ENCODE measurements at places on chromosomes 1 and 21. TPM values are rescaled to one million over a fixed set of nuclear protein-coding genes. Genes with fewer than 3 reads are reported as not detected.

DNA sequence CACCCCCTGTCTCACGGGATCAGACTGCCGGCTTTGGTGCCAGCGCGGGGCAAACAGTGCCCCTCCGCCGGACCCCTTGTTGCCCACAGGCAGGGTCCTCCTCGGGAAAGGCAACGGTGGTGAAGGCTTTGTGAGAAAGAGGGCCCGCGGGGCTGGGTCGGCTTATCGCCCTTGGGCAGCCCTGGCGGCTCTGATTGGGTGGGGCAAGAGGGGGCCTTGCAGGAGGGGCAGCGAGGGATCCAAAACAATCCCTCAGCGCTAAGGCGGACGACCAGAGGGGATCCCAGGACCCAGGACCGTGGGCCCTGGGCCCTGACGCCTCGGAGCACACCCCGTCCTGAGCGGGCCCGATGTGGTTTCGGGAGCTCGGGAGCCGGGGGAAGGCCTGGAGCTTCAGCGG lies 3.9 kb upstream of the ZNF678 start:
- H3K27me3 ChIP-seq = peaks cover 16% of the 10 kb centered on the region
- no peak overlapping the region for H3K4me3 ChIP-seq
- H3K36me3 ChIP-seq = no peaks in the 10 kb centered on the region
- peaks cover 7% of the 10 kb centered on the region for H3K4me1 ChIP-seq

GRCh38 chr1:39348278-39348677 lies 143.2 kb upstream of the BMP8A start:
- no peak overlapping the region for H3K27ac ChIP-seq
- no peaks in the 10 kb centered on the region for H3K27me3 ChIP-seq
- no peak for DNase-seq
- no peak overlapping the region for H3K4me3 ChIP-seq

DNA sequence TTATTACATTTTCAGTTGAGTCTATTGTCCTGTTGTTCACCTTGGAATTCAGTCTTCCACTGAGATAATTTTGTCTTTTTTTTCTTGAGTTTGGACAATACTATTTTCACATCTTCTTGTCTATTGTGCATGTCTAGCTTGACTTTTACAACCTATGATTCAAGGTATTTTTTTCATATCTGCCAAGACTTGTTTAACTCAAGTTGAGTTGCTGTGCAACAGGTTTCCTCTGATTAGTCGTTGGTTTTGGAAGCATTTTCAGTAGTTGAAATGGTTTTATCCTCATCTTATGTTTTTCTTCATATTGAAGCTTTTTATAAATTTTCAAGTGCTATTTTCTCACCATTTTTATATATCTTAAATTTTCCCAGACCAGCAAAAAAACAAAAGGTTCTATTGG lies 103.6 kb downstream of the SCMH1 start:
- H3K4me3 ChIP-seq = no peak overlapping the region
- no peaks in the 10 kb centered on the region for H3K4me1 ChIP-seq
- H3K27me3 ChIP-seq = no peaks in the 10 kb centered on the region

GRCh38 chr1:23530747-23531561 lies at the start of gene E2F2:
Gene E2F2, minus strand, starts transcription at chr1:23531233. Its CDS starts 440 bp downstream, at chr1:23530793.
- peaks cover 15% of the 10 kb centered on the region for H3K27me3 ChIP-seq
- peaks cover 38% of the 10 kb centered on the region for H3K4me1 ChIP-seq
- no peak within 1 kb of the TSS for H3K27ac ChIP-seq
- no peaks in the 10 kb centered on the region for H3K36me3 ChIP-seq

DNA sequence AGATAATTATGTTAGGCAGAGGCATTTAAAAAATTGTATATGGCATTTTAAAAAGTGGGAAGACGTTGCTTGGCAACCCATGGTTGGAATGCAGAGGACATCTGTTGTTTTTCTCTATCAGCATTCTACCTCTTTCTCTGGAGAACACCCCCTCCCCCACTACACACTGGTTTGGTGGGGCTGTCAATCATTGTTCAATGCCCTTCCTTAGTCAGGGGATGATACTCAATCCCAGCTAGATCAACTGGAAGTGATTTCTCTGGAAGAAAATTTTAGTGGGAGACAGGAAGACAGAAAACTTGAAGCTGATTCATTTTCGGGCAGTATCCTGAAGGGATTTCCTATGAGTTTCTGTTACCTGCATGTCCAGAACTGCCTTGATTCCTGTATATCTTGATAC lies 35.7 kb upstream of the CAP1 start:
- H3K4me1 ChIP-seq = peaks cover 18% of the 10 kb centered on the region
- no peak for DNase-seq
- H3K36me3 ChIP-seq = no peaks in the 10 kb centered on the region
- H3K27ac ChIP-seq = peak overlapping the region; percentile 75

DNA sequence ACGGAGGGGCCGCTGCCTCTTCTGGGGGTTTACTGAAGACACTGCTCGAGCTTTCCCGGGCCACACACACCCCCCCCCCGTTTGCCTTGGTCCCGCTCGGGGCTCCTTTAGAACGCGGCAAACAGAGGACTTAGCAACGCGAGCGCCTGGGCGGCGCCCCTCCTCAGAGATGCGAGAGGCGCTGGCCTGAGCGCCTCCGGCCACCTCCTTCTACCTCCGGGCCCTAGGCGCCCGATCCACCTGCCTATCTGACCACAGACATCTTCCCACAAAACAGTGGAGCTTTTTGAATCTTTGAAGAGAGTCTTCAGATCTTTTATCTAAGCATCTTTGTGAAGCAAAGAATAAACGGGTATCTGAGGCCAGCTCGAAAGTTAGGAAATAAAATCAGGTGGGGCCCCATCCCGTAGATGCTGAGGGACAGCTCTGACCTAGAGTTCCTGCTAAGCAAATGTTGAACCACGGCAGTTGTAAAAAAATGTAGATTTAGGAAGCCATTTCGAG lies 436 bp upstream of the TTLL7 start:
- H3K4me1 ChIP-seq = peaks cover 9% of the 10 kb centered on the region
- H3K36me3 ChIP-seq = no peaks in the 10 kb centered on the region
- no peaks in the 10 kb centered on the region for H3K27me3 ChIP-seq

DNA sequence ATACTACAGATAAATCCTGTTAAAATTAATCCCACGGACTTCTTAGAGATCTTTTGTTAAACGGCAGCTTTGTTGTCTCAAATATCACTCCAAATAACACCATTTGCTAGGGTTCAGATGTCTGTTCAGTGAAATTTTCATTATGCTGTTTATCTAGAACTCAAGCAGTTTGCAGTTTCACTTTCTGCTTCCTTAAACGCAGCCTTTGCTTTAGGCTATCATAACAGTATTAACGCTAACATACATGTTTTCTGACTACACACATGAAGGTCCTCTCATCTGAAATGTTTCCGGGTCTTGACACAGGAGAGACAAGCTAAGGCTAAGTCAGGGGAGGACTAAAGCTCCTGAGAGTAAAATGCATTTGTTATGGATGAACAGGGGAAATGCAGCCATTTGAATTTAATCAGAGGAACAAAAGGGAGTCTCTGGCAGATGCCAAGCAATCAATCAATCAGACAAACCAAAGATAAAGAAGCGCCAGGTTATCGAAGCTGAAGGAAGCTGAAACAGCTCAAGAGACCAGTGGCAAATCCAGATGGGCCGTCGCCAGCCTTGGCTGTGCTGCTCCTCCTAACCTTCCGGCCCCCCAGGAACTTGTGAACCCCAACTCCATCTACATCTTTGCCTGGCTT lies 16.9 kb downstream of the CCSAP start:
- DNase-seq = no peak
- no peaks in the 10 kb centered on the region for H3K4me1 ChIP-seq
- no peaks in the 10 kb centered on the region for H3K27me3 ChIP-seq

GRCh38 chr1:109927911-109928321 lies 17.3 kb downstream of the CSF1 start:
- no peak overlapping the region for H3K27ac ChIP-seq
- no peaks in the 10 kb centered on the region for H3K36me3 ChIP-seq
- no peak overlapping the region for H3K4me3 ChIP-seq
- H3K27me3 ChIP-seq = no peaks in the 10 kb centered on the region
- peaks cover 20% of the 10 kb centered on the region for H3K4me1 ChIP-seq
- DNase-seq = no peak

DNA sequence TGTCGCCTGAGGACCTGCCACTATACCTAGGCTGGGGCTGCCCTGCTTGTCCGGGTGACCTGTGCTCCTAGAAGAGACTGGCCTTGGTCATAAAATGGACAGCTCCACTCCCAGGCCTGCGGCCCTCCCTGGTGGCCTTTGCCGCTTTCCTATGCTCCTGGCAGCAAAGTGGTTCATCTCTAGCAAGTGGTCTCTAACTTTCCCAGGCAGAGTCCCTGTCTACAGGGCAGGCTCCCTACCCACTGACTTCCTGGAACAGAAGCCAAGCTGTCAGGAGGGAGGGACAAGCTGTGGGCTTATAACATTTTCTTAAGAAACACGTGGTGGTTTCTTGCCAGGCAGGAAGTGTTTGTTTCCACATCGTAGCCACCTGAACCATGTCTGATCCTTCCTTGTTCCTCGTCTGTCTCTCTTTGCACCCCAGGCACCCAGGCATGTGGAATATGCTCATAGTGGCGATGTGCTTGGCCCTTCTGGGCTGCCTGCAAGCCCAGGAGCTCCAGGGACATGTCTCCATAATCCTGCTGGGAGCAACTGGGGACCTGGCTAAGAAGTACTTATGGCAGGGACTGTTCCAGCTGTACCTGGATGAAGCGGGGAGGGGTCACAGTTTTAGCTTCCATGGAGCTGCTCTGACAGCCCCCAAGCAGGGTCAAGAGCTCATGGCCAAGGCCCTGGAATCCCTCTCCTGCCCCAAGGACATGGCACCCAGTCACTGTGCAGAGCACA lies 10.1 kb downstream of the H6PD start:
- H3K27me3 ChIP-seq = peaks cover 13% of the 10 kb centered on the region
- peaks cover 15% of the 10 kb centered on the region for H3K4me1 ChIP-seq
- no peak overlapping the region for H3K27ac ChIP-seq
- H3K36me3 ChIP-seq = no peaks in the 10 kb centered on the region
- no peak for DNase-seq

DNA sequence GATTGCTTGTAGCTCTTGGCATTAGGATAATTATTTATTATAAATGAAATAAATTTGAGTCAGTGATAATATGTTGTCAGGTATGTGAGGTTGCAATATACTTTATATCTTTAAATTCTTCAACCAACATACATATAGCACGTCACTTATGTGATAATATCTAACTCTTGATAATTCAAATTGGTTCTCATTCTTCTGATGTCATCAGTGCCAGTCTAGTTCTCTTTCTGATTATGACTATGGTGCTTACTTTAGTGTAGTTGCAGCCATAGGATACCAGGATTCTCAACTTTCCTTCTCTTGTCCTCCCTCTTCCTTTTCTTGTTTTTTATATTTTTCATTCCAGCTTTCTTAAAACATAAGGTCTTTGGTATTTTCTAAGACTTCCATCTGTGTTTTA lies 34.8 kb upstream of the ATP6V1G3 start:
- no peak for DNase-seq
- H3K4me1 ChIP-seq = no peaks in the 10 kb centered on the region
- no peaks in the 10 kb centered on the region for H3K27me3 ChIP-seq
- H3K36me3 ChIP-seq = no peaks in the 10 kb centered on the region
- H3K4me3 ChIP-seq = no peak overlapping the region

GRCh38 chr21:45430521-45431501 lies 25.8 kb downstream of the COL18A1 start:
- H3K27ac ChIP-seq = no peak overlapping the region
- no peak overlapping the region for H3K4me3 ChIP-seq
- H3K36me3 ChIP-seq = no peaks in the 10 kb centered on the region
- DNase-seq = no peak
- peaks cover 16% of the 10 kb centered on the region for H3K4me1 ChIP-seq

GRCh38 chr1:158103861-158104522 lies 76.7 kb upstream of the CD1D start:
- H3K27me3 ChIP-seq = no peaks in the 10 kb centered on the region
- no peak overlapping the region for H3K4me3 ChIP-seq
- DNase-seq = no peak
- H3K36me3 ChIP-seq = no peaks in the 10 kb centered on the region

DNA sequence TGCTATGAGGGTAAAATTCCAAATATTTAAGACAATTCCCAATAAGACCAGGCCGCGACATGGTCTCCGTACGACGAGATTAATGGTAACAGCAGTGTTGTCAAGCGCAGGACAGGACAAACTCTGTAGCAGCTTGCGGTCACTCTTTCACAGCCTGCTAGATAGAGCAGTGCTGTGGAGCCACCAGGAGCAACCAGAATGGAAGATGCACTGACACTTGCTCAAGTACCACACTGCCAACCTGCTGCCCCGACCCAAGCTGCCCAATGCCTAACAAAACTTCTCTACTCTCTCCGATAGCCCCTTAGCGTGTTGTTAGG lies 636 bp downstream of the WARS2 start:
- H3K36me3 ChIP-seq = no peaks in the 10 kb centered on the region
- peaks cover 29% of the 10 kb centered on the region for H3K4me1 ChIP-seq
- no peaks in the 10 kb centered on the region for H3K27me3 ChIP-seq
- peak overlapping the region; percentile 96 for H3K27ac ChIP-seq
- no peak for DNase-seq

Gene ATXN7L2
- polyA plus RNA-seq = 1.2 TPM

Gene TMED5
- 35.2 TPM for polyA plus RNA-seq

Gene CLCA1
- 0.05 TPM for polyA plus RNA-seq

Gene CD101
- polyA plus RNA-seq = 0.86 TPM

Gene EPHB2
- 0.10 TPM for polyA plus RNA-seq

Data from keratinocyte (primary cell).